ENCODE measurements at places on chromosomes 2 and 18.
A peak's percentile ranks its signal among the peaks of the same experiment; 100 is the strongest.

DNA sequence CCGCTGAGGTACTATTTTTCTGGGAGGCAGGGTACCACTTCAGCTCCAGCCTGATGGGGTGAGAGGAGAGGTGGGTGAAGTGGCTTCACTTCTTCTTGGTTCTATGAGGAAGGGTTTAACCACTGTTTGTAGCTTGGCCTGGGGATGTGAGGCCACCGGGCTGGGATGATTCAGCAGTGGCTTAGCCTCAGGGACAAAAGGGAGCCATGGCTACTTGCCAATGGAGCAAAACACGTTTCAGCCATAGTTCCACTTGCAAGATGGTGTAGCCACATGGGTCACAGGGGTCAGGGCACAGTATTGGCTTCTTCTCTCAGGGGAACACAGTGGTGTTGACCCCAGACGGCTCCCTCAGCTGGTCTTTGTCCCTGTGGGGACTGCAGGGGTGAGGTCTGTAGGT lies 14.9 kb downstream of the ZDBF2 start:
- DNase-seq, result no peak

GRCh38 chr2:19351899-19352697 lies 6.3 kb downstream of the OSR1 start:
- DNase-seq, result no peak

GRCh38 chr2:29662861-29663260 lies 258.5 kb downstream of the ALK start:
- DNase-seq, result no peak

DNA sequence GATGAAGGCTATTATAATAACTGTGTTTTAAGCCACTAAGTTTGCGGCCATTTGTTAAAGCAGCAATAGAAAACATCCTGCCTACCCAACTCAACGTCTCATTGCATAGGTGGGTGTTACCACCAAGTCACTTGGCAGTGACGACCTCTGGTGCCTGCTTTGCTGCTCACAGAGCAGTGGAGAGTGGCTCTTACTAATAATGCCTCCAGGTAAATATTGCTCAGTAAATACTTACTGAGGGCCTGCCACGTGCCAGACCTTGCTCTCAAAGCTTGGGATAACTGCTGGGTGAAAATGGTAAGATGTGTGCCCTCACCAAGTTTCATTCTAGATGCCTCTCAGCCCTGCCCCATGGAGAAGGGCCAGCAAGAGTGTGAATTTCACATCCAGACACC lies 27.7 kb downstream of the ITGA6 start:
- no peak for DNase-seq

GRCh38 chr18:67199993-67200617 lies 316.4 kb downstream of the DSEL start:
- peak; percentile 42 for DNase-seq

GRCh38 chr2:189442468-189442867 lies 1.2 kb downstream of the WDR75 start:
- no peak for DNase-seq

GRCh38 chr2:819121-819520 lies 131.5 kb upstream of the SNTG2 start:
- DNase-seq, result no peak

DNA sequence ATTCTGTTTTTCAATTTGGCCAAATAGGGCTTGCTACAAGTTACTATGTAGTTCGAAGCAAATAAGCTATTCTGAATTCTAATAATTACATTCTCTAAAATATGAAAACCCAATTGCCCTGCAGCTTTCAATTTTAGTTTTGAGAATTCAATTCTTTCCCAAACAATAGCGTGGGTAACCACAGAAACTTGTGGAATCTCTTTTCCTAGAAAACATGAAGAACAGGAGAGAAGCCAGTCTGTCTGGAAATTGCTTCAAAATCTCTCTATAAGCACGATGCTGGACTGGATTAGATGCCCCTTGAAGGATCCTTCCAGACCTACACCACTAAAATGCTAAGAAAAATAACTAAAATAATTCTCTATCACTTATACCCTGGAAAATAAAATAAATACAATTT lies 115.0 kb downstream of the THADA start:
- DNase-seq, result no peak

DNA sequence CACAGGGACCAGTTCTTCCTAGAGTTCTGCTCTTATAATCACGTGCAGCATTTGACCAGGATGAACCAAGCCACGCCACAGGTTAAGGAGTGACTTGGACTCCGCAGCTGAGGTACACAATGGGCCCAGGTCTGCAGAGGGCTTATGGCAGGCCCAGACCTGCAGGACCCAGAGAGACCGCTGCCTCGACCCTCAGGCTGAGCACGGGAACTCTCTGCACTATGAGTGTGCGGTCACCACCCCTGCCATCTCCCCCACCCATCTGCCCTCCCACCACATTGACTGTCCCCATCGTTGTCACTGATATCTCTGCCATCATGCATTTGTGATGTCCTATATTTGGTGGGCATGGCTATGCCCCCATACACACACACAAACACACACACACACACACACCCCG lies 45.7 kb upstream of the HPCAL1 start:
- no peak for DNase-seq

GRCh38 chr2:205763708-205764211 lies 81.5 kb downstream of the NRP2 start:
- DNase-seq, result no peak

- DNase-seq, result no peak
These were observed 174.5 kb upstream of the ZEB2 start for GRCh38 chr2:144694456-144694855.

DNA sequence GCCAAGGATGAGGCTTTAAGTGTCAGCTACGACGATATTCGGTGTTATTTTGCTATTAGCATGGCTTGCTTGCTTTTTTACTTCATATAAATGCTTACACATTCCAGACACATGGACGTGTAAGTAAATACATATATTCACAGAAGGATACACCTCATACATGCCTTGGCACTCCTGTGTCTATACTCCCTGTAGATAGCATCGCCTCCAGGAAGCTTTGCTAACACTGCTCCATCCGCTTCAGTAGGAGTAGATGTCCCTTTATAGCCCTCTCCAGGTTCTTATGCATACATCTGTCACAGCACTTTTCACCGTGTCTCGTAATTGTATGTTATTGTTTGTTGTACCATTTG lies 27.5 kb upstream of the KCTD1 start:
- no peak for DNase-seq

- DNase-seq, result no peak
These were observed 3.1 kb downstream of the ATOH8 start for GRCh38 chr2:85756822-85757435.

GRCh38 chr2:138275881-138276280 lies 225.7 kb upstream of the SPOPL start:
- DNase-seq, result no peak

GRCh38 chr2:226995625-226996041 lies 159.8 kb downstream of the RHBDD1 start:
- DNase-seq, result no peak

DNA sequence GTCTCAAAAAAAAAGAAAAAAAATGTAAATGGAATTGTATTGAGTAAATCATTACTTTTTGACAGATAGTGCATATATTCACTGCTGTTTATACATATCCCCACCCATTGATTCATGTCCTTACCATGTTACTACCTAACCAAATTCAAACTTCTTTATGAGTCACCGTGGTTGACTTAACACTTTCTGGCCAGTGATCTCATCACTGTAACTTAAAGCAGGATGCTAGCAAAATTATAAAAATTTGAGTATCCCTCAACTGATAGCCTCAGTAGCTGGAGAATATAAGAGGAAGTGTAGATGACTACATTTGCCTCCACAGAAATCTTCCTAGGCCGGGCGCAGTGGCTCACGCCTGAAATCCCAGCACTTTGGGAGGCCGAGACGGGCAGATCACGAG lies 13.4 kb downstream of the CNOT9 start:
- no peak for DNase-seq

- DNase-seq, result no peak
These were observed 168.4 kb downstream of the LOXHD1 start for GRCh38 chr18:46488471-46489213.

DNA sequence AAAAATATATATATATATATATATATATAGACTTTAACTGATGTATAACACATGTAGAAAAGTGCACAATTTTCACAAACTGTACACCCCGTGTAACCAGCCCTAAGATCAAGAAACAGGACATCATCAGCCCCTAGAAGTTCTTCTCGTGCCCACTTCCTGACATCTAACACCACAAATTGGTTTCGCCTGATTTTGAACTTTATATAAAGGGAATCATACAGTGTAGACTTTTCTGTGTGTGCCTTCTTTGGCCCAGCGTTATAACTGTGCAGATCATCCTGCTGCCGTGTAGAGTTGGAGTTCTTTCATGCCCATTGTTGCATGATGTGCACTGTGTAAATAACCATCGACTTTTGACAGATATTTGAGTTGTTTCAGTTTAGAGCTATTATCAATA lies 41.0 kb downstream of the SMAD7 start:
- DNase-seq, result no peak

DNA sequence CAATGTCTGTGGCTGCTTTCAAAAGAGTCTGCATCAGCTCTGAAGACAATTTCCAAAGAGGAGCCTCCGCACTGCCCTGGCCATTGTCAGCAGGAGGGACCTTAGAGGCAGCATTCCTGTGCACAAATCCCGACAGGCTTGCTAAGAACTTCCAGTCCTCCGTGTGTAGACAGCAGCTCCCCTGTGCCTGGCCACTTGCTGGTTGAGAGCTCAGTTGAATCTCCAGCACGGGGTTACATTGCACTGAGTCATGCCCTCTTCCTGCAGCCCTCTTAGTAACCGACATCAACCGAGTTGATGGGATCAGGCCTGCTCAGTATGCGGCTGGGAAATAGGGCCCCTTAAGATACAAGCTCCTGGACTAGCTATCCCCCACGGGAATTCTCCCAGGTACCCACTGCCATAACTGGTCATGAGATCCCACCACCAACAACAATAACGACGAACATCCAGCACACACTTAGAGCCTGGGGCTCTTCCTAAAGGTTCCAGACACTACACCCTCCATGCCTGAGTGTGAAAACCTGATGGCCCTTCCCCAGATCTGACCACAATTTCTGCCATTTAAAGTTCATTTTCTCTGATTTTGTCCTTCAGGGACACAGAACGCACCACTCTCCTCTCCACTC lies 12.0 kb downstream of the ATP6V1B1 start:
- no peak for DNase-seq

DNA sequence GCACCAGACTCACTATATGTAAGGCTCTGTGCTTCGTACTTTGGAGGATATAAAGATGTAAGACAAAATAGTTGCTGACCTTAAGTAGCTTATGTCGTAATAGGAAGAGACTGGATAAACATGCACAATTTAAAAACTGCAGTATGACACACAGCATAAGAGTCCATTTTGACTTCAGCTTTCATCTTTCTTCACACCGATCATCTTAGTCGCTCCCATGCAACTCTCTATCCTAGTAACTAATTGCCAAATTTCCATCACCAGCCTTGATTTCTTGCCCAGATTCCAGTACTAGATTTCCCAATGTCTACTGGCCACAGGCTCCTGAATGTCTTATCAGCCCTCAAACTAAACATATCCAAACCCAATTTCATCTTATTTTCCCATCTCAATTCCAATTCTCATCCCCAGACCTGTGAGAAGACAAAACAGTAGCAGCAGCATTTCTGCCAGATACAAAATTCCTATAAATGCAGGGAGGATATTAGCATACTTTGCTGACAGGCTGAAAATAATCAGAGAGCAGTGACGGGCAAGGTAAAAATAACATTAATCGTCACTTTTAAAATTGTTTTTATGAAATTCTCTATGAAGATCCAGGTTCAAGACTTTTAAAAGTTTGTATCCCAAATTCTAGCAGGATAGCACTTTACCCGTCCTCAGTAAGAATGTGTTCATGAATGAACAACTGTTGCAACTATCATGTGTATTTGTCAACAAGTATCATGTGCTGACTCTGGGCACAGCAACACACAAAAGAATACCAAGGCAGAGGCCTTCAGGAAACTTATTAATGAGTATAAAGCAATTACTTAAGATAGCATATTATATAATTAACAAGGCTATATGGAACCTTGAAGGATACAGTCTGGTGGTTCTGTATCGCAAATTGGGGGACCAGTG lies 42.2 kb downstream of the KIDINS220 start:
- no peak for DNase-seq

GRCh38 chr18:49335677-49336076 lies 124.8 kb downstream of the DYM start:
- no peak for DNase-seq

DNA sequence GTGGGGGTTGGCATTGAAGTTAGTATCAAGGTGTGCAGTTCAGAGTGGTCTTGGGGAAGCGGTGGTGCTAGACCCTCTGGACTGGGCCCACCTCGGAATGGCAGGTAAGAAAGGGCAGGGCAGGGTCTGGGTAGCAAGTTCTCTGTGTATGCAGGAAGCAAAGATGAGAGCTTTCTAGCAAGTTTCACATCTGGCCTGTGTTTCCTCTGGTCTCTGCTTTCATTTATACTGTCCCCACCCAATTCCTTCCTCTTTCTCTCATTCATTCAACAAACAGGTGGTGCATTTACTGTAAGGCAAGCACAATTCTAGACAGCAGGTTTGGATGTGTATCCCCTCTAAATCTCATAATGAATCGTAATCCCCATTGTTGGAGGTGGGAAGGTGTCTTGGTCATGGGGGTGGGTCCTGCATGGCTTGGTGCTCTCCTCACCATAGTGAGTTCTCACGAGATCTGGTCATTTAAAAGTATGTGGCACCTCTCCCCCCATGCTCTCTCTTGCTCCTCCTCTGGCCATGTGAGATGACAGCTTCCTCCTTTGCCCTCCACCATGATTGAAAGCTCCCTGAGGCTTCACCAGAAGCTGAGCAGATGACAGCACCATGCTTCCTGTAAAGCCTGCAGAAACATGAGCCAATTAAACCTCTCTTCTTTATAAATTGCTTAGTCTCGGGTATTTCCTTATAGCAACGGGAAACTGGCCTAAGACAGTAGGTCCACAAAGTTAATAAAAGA lies 51.8 kb downstream of the PKDCC start:
- no peak for DNase-seq

- DNase-seq, result peak; percentile 43
These were observed 2.9 kb downstream of the LRATD1 start for GRCh38 chr2:14635391-14635871.

DNA sequence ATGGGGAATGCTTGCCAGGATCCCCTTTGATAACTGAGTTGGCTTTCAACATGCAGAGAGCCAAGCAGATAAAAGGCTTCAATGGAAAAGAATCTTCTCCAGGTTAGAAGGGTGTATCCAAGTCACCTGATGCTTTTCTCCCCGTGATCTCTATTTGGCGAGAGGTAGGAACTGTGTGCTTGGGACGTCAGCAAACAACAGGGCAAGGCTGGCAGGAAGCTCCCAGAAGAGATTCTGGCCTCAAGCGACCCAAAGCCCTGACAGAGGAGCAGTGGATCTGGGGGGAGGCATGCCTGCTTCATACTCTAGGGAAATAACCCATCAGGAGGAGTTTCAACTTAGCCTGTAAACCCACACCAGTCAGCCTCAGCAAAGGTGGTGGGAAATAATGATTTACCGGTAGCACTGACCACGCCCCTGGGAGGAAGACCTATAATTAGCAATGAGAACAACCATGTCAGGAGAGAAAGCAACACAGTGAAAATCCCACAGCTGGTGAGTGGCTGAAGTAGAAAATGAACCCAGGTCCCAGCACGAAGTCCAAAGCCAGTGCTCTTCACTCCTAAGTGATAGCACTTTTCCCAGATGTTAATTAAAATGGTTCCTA lies 76.3 kb upstream of the SEC11C start:
- DNase-seq, result no peak

GRCh38 chr2:86301009-86301408 lies 36.4 kb downstream of the REEP1 start:
- no peak for DNase-seq

GRCh38 chr2:217833439-217833838 lies 169.4 kb downstream of the TNS1 start:
- no peak for DNase-seq

All from NCI-H1930 (cell line).